Suppressor macrophage (primary cell): ENCODE measurements at places on chromosomes 2 and 18.

DNA sequence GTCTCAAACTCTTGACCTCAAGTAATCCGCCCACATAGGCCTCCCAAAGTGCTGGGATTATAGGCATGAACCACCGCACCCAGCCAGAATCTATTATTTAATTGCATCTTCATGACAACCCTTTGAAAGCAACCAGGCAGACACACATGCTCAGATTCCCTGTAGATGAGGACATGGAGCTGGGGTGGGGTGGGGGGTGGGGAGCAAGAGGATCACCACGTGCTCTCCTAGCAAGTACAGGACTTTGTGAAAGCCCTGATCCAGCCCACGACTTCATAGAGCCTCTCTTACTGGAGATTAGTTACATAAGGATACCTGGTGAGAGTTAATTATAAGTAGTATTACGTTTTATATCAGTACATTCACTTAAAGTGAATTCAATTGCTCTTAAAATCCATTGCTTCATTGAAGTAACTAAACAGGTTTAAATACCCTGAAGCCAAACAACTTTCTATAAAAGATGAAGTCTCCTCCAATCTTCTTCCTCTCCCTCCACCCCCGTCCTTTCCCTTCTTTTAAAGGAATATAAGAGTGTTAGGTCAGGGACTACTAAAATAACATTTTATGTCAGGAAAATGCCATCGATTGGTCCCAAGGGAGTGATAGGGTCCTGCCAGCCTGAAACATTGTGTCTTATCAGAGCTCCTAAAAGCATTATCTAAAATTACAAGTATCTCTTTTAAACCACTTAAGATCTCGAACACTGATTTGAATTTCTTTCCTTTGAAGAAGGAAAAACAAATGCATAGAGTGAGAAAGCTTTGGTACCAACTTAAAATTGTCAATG, 123.9 kb downstream of the EPHA4 start:
- no peak for DNase-seq

- DNase-seq = peak; percentile 4
Measured at GRCh38 chr2:181627545-181627944, 29.4 kb downstream of the CERKL start.

GRCh38 chr2:3105814-3106569, 271.6 kb downstream of the EIPR1 start:
- DNase-seq = no peak

DNA sequence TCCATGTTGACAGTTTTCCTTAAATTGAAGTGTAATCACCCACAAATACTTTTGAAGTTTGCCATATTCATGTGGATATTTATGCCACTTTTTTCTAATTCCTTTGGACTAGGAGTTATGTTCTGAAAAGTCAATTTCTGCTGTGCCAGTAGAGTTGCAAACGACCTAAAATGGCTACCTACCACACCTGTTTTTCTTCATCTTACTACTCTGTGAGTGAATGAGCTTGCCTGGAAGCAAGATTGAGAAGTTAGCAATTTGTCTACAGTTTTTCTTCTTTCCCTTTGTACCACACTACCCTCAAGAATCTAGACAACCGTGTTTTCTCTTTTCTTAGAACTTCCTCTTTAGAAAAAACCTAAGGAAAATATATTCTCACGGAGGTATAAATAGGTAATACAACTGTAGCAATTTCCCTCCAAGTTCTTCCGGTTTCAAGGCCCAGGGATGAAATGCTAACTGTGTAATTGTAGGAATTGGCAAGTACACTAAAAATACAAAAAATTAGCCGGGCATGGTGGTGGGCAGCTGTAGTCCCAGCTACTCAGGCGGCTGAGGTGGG, 7.3 kb upstream of the SLC39A10 start:
- DNase-seq = no peak

GRCh38 chr18:48567388-48567787, 28.6 kb downstream of the CTIF start:
- DNase-seq = no peak

GRCh38 chr18:9885170-9886004, at the start of gene TXNDC2:
Gene TXNDC2 (plus strand): TSS chr18:9885973. CDS start chr18:9886681, 708 bp downstream.
- no peak for DNase-seq
